Sigmoid colon (tissue), 7 donors: ENCODE measurements at places on chromosomes 2 and 18.

GRCh38 chr2:43435746-43436145, 160.1 kb downstream of the THADA start:
- DNase-seq: no peak

DNA sequence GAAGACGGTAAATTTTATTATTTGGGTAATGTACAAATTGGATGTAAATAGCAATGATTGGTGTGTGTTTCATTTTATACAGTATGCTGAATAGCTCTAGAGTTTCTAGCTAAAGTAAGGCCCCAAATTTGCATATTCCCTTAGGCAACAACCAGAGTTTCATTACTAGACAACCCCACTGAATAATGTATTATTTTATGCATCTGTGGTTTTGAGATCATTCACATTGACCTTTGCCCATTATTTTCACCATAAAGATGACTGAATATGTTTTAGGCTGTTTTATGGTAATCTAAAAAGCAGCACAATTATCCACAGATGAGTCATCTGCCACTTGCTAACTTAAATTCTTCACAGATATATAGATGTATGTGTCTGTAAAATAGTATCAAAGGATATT, 44.5 kb upstream of the C2orf74 start:
- DNase-seq: no peak

DNA sequence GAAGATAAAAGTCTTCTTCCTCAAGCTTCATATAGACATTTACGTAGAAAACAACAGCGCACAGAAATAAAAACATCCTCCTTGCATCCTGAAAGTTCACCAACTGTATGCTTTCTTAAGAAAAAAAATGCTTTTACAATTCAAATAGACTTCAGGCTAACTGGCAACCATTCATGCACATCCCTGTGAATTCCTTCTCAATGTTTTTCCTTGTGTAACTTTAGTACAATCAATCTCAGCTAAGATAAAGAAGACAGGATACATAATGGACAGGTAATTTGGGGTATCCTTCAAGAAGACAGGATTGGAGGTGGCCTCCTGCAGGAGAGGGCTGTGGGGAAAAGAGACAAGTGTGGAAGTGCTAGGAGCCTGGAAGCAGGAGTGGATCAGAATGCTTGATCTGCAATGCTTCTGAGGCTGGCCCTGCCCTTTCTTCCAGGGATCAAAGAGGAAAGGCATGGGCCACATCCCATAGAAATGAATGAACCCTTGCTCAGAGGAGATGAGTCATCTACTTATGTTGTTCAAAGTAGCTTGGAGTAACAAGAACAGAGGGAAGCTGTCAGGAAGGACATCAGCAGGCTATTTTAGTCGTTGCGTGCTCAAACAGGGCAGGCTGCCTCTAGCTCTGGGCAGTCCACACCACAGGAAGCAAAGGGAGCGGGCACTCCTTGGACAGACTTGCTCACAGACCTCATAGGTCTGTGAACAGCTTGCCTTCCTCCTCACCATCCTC, 126.6 kb downstream of the TMEM131 start:
- DNase-seq: no peak

DNA sequence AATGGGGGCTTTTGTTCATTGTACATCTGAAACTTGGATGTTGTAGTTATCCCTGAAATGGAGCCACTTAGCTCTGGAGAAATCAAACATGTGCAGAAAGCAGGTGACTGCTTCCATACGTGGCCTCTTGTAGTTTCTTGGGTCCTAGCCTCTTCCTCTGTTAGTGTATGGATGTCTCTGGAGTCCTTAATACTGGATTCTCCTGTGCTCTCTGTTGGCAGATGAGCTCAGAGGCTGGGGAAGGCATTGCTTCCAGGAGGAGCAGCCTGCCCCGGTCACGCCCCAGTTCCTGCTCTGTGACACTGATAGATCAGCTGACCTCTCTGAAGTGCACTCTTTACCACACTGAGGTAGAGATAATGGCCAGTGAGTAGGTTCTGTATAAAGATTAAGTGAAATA, 176.2 kb downstream of the LDLRAD4 start:
- DNase-seq: no peak

GRCh38 chr2:2328848-2329247, 2.2 kb downstream of the MYT1L start:
- DNase-seq: no peak

DNA sequence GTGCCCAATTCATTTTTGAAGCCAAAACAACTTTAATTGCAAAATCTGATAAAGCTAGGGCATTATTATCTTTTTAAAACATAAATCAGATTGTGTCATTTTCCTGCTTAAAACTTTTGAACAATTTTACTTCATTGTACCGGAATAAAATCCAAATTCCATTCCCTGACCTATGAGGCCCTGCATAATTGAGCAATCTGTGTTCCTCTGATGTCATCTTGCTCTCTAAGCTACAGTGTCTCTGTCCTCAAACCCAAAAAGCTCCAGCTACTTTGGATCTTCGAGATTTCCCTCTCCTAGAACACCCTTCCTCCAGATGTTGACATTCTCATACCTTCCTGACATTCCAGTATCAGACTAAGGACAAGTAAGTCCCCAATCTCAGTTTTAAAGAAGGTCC, 395.9 kb downstream of the LRATD1 start:
- DNase-seq: no peak

DNA sequence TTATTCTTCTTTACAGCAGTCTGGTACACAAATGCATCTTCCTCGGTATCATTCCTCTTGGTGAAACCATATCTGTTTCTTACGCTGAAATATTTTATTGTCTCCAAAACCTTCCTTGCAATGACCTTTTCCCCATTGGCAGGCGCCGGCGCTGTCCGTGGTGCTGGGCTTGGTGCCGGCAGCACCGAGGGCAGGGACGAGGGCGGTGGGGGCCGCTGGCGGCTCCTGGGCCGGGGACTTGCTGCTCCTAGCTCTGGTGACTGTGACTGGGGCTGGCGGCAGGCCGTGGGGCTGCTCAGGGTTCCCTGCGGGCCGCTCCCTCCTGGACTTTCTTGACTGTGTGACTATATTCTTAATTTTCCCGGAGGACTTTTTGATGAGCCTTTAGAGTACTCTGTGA, 72.5 kb downstream of the GPR39 start:
- no peak for DNase-seq

DNA sequence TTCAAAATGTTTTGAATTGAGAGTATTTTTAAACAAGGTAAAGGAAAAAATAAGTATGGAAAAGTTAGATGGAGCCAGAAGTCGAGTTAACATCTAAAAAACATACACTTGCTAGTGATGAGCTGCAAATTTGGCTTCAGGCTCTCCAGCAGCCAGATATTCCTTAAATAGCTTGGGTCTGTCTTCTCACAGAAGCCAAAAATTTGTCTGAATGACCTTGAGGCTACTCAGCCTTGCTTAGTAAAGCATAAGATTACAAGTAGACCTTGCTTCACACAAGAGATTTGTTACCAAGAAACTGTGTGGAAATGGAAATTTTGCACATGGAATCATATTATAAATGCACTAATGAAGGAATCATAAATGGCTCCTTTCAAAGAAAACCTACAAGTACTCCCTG, 40.8 kb upstream of the GRB14 start:
- DNase-seq: no peak

DNA sequence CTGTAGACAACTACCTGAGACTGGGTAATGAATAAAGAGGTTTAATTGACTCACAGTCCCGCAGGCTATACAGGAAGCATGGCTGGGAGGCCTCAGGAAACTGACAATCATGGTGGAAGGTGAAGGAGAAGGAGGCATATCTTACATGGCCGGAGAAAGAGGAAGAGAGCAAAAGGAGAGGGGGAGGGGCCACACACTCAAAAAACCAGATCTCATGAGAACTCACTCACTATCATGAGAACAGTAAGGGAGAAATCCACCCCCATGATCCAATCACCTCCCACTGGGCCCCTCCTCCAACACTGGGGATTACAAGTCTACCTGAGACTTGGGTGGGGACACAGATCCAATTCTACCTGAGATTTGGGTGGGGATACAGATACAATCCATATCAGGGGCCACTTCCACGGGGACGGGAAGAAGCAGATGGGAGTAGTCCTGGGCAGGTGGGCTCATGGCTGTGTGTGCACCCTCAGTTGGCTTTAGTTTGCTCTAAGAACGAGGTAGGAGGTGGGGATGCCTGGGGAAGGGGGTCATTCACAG, 9.9 kb downstream of the MAB21L4 start:
- no peak for DNase-seq

DNA sequence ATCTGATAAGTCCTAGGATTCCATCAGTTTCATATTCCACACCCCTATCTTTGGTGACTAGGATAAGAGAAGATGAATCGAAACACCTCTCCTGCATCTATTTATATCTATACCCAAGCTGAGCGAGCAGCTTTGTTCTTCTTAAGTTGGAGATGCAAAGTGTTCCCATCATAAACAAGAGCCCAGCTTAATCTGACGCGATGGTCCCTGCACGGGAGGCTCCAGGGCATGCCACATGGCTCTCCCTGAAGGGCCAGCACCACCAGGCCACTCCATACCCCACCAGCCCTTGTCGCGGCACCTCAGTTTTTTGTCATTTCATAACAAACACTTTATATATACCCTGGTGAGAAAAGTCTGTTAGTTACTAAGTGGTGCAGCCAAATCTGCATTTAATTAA, 255.3 kb downstream of the L3MBTL4 start:
- no peak for DNase-seq

GRCh38 chr18:13028869-13029268, 37.7 kb downstream of the CEP192 start:
- no peak for DNase-seq

DNA sequence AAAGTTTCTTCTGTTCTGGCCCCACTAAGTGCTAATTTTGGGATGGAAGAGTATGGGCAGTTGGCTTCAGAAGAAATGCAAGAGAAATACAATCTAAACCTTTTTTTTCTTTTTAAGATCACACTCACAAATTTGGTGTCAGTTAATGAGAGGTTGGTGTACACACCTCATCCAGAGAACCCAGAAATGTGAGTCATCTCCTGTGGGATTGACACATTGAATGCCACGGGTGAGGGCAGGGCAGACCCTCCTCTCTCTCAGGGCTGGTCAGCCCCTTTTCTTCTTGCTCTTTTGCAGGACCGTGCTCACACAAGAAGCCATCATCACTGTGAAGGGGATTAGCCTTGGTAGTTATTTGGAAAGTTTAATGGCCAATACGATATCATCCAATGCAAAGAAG, 19.2 kb downstream of the PRELID3A start:
- no peak for DNase-seq

GRCh38 chr2:145038041-145038525, 518.2 kb upstream of the ZEB2 start:
- peak; percentile 55 for DNase-seq

GRCh38 chr2:219687272-219687671, 59.8 kb downstream of the SLC4A3 start:
- DNase-seq: no peak

DNA sequence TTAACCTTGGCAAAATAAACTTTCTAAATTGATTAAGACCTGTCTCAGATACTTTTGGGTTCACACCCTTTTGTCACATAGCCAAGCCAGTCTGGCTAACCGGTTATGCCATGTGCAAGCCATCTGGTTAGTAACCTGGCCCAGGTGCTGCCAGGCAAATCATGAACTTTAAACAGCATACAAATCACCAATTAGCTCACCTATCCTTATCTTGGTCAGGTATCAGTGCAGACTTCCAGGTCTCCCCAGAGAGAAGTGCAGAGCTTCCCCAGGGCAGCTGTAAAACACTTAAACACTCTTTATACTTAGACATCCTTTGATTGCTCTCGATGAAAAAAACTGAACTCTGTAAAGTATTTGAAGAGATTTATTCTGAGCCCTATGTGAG, 14.9 kb upstream of the MC5R start:
- DNase-seq: no peak

- DNase-seq: no peak
Observed at GRCh38 chr2:8597094-8597493, 84.8 kb upstream of the ID2 start.

DNA sequence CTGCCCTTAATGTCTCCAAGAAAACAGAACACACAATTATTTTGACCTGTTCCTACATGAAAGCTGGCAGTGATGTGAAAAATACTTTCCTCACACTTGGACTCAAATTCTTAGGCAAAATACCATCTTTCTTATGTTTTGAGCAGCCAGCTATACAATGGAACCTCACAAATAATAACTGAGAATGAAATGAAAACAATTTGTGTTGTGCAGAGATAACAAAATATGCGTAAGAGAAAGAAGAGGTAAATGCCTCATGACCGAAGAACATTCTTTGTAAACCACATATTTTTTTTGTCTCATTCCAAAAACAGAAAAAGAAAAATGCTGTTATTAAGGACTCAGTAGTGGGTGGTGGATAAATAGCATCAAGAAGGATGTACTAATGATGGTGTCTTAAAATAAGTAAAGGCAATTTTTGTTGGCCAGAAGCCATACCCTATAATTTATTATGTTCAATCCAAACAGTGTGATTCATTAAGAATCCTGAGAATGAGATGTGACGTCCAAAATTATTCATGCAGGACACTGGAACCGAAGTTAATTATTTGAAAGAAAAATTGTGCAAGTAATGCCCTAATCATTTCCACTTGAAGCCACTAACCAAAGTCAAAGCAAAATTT, 193.0 kb upstream of the NETO1 start:
- no peak for DNase-seq

DNA sequence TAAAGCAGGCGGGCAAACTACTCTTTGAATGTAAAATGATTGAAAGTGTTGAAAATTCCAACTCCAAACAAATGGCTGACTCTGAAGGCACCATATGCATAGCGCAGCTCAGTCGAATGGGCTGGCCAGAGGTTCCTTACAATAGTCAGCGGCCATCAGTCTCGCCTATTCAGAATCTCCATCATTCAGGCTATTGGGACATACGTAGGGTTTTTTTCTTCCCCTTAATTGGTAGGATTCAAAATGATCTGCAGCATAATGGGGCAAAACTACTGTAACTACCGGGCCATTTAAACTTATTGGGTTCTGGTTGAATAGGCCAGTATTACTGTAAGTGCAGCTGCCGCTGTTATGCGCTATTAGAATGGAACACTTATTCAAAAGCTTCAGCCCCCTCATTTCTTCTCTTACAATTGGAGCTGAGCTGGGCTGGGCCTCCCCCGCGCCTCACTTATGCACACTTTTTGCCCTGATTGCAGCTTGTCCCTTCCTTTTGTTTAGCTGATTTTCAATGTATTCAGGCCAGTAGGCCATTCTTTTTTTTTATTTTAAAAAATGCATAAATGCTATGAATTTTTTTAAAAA, 40.4 kb downstream of the SLC9A4 start:
- no peak for DNase-seq

- DNase-seq: peak; percentile 78
Observed at GRCh38 chr18:3248062-3248657, 559 bp downstream of the MYL12A start.

DNA sequence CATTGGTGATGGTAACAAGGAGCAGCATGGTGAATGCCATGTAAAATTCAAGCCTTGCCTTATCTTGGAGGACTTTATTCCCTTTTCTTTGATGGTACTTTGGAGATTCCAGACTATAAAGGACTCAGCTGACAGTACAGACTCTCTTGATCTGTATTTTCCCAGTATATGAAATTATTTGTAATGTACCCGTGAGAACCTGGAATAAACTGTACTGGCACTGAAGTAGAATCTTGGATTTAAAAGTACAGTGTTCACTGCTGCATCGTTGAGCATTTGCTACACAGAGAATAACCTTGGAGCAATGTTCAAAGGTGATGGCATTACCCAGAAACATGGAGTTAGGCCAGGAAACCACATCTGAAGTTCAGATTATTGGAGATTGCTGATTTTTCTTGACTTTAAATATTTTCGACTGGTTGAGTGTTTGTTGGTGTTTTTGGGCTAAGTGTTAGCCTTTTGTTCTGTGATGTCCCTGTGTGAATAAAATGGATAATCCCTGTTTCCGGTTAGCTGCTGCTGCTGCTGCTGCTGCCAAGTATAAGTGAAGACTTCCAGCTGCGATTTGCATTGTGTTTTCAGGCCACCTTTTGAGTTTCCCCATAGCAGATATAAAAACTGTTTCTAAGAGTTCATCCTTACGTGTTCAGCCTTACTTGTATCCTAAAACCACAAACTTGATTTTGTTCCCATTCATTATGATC, 122.0 kb downstream of the SPTBN1 start:
- no peak for DNase-seq
